ENCODE measurements at places on chromosomes 2 and 18.

DNA sequence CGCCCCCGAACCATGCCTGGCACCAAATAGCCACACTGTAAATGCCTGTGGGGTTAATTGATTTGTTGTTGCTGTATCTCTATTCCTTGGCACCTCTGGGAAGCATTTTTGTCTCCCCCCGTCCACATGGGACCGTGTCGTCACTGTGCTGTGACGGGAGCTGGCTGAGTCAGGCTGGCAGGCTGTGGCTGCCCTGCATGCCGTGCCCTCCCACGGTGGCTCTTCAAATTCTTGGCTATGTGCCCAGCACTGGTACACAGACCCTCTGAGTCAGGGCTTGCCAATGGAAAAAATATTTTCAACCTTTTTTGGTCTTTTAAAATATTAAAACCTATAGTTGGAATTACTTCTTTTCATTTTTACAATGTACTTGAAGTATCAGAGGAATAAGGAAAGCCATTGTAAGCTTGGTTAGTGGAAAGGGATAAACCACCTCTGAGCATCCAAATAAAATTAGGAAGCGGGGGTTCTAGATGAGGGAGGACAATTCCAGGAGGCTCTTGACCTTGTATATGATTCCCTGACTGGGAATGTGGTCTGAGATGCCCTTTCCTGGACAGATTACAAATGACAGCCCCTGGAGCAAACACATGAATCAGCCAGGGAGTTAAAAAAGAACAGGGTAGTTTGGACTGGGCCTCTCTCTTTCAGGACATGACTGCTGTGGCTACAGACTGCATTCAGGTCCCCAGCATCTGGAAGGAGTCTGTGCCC is 59.4 kb downstream of the DGKD start:
- no peak for DNase-seq

DNA sequence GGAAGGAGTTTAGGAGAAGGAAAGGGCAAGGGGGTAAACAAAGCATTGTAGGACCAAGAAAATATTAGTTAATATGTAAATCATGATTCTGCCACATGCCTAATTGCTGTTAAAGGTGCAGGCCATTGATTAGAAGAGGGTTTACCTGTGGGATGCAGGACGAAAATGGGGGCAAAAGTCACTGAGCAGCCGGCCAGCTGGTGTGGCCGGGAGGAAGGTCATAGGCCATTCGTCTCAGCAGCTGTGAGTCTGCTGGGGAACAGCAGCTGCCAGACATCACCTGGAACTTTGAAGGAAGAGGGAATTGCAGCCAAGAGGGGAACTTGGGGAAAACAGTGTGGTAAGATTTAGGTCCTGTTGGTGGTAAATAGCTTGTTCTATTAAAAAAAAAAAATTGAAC is 184.4 kb downstream of the DYSF start:
- DNase-seq: no peak

GRCh38 chr2:233430081-233430480 is 75.8 kb downstream of the DGKD start:
- DNase-seq: no peak

- no peak for DNase-seq
Observed at GRCh38 chr2:74440378-74441169, 1.2 kb downstream of the RTKN start.

DNA sequence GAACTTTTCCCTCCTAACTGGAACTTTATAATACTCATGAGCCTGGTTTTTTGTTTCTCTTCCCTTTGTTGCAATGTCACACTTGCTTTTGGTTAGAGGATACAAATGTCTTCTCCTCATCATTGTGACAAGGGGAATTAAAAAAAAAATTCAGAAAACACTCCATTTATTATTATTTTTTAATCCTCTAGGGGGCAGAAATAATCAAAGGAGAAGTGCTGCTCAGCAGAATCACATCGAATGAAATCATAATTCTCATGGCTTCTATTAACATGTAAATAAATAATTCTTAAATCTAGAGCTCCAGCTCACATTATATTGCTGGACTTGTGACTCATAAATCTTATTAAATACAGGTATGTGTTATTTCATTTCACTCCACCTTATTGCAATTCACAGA is 273.8 kb downstream of the TRIB2 start:
- no peak for DNase-seq

DNA sequence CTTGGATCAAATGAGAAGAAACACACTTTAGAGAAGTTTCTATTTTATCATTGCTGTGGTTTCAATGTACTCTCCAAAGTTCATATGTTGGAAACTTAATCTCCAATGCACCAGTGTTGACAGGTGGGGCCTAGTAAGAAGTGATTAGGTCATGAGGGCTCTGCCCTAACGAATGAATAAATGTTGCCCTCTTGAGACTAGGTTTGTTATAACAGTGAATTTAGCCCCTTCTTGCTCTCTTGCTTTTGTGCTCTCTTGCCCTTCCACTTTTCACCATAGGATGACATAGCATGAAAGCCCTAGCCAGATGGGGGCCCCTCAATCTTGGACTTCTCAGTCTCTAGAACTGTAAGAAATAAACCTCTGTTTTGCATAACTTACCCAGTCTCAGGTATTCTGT is 664.8 kb downstream of the DCC start:
- no peak for DNase-seq

- no peak for DNase-seq
Observed at GRCh38 chr18:7158216-7158615, 40.6 kb upstream of the LAMA1 start.

DNA sequence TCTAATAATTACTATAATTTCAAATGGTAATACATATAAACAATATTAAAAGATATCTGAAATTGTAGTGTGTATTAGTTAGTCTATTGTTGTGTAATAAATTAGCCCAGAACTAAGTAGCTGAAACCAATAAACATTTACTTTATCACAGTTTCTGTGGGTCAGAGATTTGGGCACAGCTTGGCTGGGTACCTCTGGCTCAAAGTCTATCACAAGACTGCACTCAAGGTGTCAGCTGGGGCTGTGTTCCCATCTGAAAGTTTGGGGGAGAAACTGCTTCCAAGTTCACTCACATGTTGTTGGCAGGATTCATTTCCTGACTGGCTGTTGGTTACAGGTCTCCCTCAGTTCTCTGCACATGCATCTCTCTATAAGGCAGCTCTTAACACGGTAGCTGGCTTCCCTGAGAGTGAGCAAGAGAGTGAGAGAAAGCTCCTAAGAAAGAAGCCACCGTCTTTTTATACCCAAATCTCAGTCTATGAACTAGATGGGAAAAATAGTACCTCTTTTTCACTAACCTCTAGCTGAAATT is 25.6 kb upstream of the WIPF1 start:
- no peak for DNase-seq

DNA sequence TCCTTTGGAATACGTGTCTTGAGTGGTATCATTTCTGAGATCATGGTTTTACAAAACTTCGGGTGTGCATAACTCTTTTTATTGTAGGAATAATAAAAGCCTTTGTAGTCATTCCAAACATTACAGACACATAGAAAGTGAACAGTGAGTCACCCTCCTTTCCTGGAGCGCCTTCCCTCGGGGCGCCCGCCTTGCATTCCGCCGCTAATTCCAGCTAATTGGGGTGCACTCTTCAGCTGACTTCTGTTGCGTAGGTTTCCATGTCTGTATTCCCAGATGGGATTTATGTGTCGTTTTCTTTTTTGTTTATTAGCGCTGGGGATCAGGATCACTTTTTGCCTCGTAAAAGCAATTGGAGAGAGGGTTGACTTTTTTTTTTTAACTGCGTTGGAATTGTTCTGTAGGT is 18.7 kb downstream of the SH3BP4 start:
- DNase-seq: no peak

DNA sequence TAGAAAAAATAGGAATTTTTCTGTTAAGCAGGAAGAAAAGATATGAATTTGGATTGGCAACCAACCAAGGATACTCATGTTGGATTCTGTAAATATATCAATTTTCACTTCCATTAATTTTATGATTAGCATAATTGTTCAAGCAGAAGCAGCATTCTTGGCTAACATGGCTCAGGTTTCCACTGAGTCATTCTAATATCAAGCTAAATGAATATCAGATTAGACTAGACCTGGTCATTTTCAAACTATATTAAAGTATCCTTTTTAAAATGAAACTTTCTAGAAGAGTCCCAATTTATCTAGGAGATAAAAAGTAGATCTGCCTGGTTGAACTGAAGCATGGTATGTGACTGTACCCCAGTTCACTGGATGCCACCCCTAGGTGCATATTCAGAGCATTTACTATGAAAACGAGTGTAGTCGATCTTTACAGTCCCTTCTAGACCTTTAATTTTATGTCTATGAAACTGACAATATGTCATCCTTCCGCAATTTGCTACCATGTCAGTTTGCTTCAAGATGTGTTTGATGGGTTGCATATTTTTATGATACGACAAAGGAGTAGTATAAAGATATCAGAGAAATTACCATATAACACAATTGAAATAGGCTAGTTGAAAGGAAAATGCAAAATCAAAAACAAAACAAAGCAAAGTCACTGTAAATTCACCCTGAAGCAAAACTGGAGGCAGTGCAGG is 704.9 kb downstream of the ERBB4 start:
- no peak for DNase-seq

- no peak for DNase-seq
Observed at GRCh38 chr2:96151595-96152303, 6.5 kb upstream of the DUSP2 start.

DNA sequence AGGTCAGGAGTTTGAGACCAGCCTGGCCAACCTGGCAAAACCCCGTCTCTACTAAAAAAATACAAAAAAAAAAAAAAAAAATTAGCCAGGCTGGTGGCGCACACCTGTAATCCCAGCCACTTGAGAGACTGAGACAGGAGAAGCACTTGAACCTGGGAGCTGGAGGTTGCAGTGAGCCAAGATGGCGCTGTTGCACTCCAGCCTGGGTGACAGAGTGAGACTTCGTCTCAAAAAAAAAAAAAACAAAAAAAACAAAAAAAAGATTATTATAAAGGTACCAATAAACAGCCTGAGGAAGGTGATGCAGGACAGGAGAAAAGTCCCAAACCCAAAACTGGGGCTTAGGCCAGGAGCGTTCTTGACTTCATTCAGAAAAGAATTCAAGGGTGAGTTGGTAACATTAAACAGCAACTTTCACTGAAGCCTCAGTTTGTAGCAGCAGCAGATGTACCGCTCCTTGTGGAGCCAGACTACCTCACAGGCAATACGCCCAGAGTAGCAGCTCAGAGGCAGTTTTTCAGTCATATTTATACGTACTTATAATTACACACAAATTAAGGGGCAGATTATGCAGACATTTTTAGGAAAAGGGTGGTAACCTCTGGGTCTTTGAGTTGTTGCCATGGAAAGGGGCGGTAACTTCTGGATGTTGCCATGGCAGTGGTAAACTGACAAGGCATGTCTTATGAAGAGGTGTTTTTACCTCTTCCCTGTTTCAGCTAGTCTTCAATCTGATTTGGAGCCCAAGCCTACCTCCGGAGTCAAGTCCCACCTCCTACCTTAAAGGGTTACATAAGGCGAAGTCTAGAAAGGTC is 1596.6 kb upstream of the CELF4 start:
- DNase-seq: no peak

All from stimulated activated CD8-positive, alpha-beta memory T cell treated with anti-CD3 and anti-CD28 coated beads, Interleukin-7, amount 100 ng/mL, for 24 hours (primary cell).